ENCODE measurements at places on chromosomes 6 and 20.

- no peak for DNase-seq
Measured at GRCh38 chr6:79232696-79233462, 1.6 kb downstream of the HMGN3 start.

- DNase-seq, result no peak
Measured at GRCh38 chr6:20632696-20633095, 98.4 kb downstream of the CDKAL1 start.

DNA sequence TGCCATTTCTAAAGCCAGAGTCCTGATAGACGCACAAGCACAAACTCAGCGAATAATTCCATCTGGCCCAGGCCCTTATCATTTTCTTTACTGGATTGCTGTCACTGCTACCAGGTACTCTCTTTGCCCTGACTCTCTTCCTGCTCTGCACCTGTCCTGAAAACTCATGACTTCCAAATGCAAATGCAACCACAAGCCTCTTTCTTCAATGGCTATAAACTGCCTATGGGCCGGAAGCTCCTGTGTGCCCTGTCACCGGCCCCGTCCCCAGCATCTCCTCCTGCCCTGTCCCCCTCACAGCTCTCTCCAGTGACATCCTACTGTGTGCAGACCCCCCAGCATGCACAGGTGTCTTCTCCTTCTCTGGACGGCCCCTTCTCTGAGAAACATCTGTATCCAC is 302.6 kb downstream of the GMDS start:
- DNase-seq, result no peak

DNA sequence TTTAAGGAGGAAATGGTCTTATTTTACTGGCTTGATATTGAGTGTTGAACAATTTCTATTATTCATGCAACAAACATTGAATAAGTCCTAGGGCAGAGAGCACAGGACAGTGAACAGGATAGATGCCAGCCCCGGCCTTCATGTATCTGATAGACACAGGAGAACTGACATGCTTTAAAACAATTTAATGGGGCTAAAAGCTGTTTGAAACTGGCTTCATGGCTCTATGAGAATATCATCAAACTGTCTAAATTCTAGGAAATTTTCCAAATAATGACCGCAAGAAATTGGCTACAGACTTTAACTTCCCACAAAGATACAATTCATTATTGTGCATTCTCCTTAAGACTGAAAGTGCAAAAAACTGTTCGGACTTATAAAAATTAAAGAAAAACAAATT is 69.0 kb downstream of the ID4 start:
- no peak for DNase-seq

DNA sequence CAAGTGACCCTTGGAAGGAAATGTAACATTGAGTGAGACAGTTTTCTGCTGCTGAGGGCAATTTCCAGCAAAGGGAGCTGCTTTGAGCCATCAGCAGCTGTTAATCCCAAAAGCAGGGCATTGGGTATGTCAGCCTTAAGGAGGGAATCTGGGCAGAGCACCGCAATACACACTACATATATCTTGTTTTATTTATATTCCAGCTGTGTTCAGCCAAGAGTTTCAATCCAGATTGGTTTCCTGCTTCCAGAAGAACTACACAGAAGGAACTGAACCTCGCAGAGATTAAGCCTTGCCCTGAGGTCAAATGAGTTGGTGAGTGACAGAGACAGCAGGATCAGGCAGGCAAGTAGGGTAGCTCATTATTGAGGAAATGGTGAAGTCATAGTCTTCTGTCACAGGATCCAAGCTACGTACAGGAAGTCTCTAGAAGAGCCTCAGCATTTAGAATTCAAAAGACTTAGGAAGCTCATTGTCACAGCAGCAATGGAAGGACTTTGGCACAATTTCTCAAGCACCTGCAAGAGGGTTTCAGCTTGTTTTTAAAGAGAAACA is 109.9 kb upstream of the HEY2 start:
- DNase-seq, result no peak

GRCh38 chr6:63352069-63352543 is 32.3 kb upstream of the LGSN start:
- no peak for DNase-seq

DNA sequence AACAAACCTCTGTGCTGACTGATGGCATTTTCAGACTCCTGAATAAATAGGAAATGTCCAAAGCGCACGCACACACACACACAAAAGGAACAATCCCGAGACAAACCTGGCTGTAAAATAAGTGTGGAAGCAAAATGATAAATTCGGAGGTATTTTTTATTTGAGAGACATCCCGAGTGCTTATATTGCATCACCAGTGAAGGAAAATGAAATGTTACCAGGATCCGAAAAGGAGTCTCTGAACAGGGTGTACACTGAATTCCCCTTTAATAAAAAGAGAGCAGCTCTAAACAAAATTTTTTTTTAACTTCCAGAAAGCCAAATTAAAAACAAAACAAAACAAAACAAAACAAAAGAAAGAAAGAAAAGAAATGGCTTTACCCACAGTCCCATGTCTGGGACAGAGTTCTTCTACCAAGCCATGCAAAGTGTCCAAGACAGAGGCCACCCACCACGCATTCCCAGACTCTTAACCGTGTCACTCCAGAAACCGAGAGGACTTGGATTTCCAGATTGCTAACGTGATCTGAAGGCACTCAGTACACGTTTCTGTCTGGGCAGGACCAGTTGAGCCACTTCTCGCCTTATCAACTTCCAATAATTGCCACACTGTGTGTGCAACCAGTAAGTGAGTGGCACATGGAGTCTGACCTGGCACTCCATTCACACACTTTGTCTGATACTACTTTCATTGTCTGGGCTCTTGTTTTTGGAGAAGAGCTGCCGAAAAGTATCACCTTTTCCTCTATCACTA is 817 bp downstream of the ME1 start:
- DNase-seq, result no peak

DNA sequence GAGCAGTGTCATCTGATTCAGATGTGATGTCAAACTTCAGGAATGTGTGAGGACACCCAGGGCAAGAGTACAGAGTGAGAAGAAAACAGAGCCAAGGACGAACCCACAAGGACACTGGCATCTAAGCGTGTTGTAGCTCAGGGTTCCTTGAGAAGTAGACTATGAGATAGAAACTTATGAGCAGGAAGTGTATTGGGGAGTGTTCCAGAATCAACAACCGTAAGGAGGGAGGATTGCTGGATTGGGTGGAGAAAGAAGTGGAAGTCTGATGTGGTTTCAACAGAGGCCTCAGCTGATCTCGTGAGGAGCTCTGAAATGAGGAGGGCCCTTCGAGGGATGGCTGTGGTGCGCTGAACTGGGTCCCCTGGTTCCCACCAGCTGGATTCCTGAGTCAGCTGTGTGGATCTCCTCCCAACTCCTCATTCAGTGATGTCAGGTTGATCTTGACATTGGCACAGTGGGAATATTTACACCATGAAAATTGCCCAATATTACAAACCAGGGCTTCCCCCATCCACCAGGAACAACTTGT is 25.7 kb upstream of the IGF2R start:
- no peak for DNase-seq

DNA sequence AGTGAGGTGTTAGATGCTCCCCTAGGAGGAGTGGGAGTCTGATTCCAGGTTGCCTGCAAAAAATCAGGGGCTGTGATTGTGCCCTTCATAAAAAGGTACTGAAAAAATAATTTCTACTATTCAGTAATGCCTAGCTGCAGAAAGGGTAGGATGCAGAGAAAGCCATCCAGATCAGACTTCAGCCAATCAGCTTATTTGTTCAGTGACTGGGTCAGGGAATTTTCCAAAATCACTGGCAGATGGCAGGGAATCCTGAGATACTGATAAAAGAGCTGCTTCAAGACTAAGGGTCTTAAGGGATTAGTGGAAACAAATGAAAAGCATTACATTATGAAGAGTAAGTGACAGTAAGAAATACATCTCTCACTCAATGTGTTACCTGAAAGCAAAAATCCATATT is 42.8 kb upstream of the MTRF1L start:
- DNase-seq, result no peak

GRCh38 chr6:29749308-29749662 is 26.1 kb downstream of the HLA-F start:
- DNase-seq, result no peak

- DNase-seq, result no peak
Measured at GRCh38 chr20:38308047-38308438, 4.1 kb downstream of the BPI start.

- no peak for DNase-seq
Measured at GRCh38 chr20:61883857-61884393, 181.8 kb downstream of the TAF4 start.
